ENCODE measurements at places on chromosomes 6 and 20. TPM values are rescaled to one million over a fixed set of nuclear protein-coding genes. Genes with fewer than 3 reads are reported as not detected.

Gene SULF2
- total RNA-seq: 157 TPM

Gene APOBEC2
- total RNA-seq: not detected

Gene AGPAT4
- 6.9 TPM for total RNA-seq

- H3K4me3 ChIP-seq: no peak overlapping the region
- no peak overlapping the region for H3K27ac ChIP-seq
- H3K36me3 ChIP-seq: no peaks in the 10 kb centered on the region
- no peaks in the 10 kb centered on the region for H3K27me3 ChIP-seq
- H3K4me1 ChIP-seq: no peaks in the 10 kb centered on the region
Observed at GRCh38 chr6:75374961-75375400, 90.4 kb upstream of the TMEM30A start.

- no peak overlapping the region for H3K27ac ChIP-seq
- no peaks in the 10 kb centered on the region for H3K27me3 ChIP-seq
- DNase-seq: no peak
- no peak overlapping the region for H3K4me3 ChIP-seq
- no peaks in the 10 kb centered on the region for H3K36me3 ChIP-seq
- peaks cover 37% of the 10 kb centered on the region for H3K4me1 ChIP-seq
Observed at GRCh38 chr6:42226161-42226611, 8.5 kb upstream of the MRPS10 start.

GRCh38 chr20:6994452-6994851, 227.0 kb downstream of the BMP2 start:
- DNase-seq: no peak
- H3K27ac ChIP-seq: no peak overlapping the region
- H3K36me3 ChIP-seq: no peaks in the 10 kb centered on the region
- no peaks in the 10 kb centered on the region for H3K27me3 ChIP-seq

DNA sequence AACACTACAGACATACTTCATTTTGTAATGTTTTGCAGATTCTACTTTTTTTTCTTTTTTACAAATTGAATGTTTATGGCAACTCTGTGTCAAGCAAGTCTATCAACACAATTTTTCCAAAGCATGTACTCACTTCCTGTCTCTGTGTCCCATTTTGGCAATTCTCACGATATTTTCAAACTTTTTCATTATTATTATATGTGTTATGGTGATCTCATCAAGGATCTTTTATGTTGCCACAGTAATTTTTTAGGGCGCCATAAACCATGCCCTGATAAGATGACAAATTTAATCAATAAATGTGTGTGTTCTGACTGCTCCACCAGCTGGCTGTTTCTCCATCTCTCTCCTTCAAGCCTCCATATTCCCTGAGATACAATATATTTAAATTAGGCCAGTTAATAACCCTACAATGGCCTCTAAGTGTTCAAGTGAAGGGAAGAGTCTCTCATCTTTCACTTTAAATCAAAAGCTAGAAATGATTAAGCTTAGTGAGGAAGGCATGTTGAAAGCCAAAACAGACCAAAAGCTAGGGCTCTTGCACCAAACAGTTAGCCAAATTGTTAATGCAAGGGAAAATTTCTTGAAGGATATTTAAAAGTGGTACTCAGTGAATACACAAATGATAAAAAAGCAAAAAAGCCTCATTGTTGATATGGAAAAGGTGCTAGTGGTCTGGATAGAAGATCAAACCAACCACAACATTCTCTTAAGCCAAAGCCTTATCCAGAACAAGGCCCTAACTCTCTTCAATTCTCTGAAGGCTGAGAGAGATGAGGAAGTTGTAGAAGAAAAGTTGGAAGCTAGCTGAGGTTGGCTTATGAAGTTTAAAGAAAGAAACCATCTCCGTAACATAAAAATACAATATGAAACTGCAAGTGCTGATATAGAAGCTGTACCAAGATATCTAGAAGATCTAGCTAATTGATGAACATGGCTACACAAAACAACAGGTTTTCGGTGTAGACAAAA, 194.4 kb upstream of the TAB2 start:
- no peak for DNase-seq
- no peaks in the 10 kb centered on the region for H3K36me3 ChIP-seq
- H3K27ac ChIP-seq: no peak overlapping the region
- H3K27me3 ChIP-seq: no peaks in the 10 kb centered on the region
- no peaks in the 10 kb centered on the region for H3K4me1 ChIP-seq

DNA sequence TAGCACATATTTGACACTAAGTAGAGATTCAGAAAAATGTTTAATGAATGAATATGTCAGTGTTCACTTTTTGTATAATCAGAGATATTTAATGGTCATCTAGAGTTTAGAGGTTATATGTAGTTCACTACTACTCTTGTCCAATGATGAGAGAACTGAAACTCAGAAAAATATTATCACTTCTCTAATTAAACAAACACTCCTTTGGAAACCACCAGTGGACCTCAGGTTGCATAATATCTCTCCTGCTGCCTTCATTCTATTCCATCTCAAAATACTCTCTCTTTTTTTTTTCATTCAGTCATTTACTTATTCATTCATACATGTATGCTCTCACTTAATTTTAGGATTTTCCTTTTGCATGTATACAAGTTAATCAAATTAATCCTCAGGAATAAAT, 423.1 kb upstream of the RNF217 start:
- no peak overlapping the region for H3K27ac ChIP-seq
- no peaks in the 10 kb centered on the region for H3K36me3 ChIP-seq
- DNase-seq: no peak
- H3K4me3 ChIP-seq: no peak overlapping the region
- H3K4me1 ChIP-seq: no peaks in the 10 kb centered on the region

- H3K27ac ChIP-seq: peak overlapping the region; percentile 54
- no peaks in the 10 kb centered on the region for H3K27me3 ChIP-seq
- H3K4me1 ChIP-seq: peaks cover 15% of the 10 kb centered on the region
- H3K4me3 ChIP-seq: no peak overlapping the region
Observed at GRCh38 chr20:18974660-18975059, 161.1 kb downstream of the SCP2D1 start.

DNA sequence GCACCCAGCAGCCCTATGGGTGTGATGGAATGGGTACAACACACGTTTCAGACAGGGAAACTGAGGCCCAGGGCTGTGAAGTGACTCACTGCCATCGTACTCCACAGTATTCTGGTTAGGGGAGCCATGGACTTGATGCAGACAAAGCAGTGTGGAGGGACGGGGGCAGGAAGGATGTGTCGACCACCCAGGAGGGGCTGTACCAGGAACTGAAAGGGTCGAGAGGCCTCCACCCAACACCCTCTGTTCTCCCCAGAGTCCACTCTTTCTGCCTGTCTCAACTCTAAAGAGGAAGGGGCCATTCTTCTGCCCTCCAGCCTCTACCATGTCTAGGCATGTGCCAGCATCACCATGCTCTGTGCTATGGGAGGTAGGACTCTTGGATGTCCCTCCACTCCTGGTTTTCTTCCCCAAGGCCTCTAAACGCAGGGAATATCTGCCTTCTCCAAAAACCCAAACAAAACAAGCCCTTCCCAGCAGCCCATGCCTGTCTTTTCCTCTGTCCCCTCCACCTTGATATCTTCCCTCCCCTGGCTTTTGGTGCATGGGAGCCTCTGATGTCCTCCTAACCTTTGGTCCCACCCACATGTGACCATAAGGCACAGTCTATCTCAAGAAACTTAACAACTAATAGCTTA, 7.4 kb downstream of the SLC22A1 start:
- no peaks in the 10 kb centered on the region for H3K27me3 ChIP-seq
- H3K4me3 ChIP-seq: no peak overlapping the region
- H3K36me3 ChIP-seq: no peaks in the 10 kb centered on the region
- DNase-seq: peak; percentile 44
- H3K27ac ChIP-seq: no peak overlapping the region
